ENCODE measurements at places on chromosomes 12 and 14.

- no peak for DNase-seq
Measured at GRCh38 chr12:132953163-132953425, 3.0 kb downstream of the ZNF605 start.

DNA sequence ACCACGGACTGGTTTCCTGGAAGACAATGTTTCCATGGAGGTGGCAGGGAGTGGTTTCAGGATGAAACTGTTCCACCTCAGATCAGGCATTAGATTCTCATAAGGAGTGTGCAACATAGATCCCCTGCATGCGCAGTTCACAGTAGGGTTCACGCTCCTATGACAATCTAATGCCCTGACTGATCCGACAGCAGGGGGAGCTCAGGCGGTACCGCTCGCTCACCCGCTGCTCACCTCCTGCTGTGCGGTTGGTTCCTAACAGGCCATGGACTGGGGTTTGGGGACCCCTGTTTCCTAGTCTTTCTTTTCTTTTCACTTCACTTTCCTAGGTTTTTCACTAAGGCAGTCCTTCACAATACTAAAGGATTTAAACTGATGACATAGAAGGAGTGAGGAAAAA is 39.6 kb downstream of the GUCY2C start:
- no peak for DNase-seq

GRCh38 chr14:21521501-21521900 is 4.6 kb downstream of the SALL2 start:
- DNase-seq: peak; percentile 57

DNA sequence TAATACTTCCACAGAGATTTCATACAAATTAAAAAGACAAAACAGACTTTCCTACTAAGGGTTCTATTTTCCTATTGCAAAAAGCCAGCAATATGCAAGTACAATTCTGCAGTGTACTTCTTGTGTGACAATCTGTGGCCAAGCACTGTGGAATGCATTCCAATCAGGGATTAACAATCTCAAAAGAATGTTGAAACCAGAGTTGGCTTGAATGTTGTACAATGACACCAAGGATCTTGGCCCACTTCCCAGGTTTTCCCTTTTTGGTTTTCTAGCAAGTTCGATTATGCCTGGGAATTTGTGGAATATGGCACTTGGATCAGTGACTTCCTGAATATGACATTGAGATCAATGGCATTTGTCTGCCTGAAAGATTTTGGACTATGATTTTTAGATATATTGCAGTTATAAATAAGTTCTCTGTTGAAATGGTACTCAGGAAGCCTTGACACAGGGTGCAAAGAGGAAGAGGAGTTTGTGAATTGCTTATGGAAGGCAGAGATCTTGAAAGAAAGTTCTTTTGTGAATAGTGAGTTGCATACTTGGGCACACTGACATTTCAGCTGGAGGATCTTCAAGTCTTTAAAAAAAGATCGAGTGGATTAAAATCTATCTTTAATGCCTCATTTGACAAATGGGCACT is 81.4 kb upstream of the FERMT2 start:
- peak; percentile 83 for DNase-seq

GRCh38 chr14:54769951-54770863 is 132.4 kb downstream of the GCH1 start:
- DNase-seq: no peak

Measured in choroid plexus epithelial cell (primary cell).